ENCODE measurements at places on chromosomes 1 and 21.

GRCh38 chr1:163071405-163072255, 2.5 kb downstream of the RGS4 start:
- peak; percentile 36 for DNase-seq

GRCh38 chr1:233459968-233460367, 132.4 kb downstream of the MAP3K21 start:
- no peak for DNase-seq

DNA sequence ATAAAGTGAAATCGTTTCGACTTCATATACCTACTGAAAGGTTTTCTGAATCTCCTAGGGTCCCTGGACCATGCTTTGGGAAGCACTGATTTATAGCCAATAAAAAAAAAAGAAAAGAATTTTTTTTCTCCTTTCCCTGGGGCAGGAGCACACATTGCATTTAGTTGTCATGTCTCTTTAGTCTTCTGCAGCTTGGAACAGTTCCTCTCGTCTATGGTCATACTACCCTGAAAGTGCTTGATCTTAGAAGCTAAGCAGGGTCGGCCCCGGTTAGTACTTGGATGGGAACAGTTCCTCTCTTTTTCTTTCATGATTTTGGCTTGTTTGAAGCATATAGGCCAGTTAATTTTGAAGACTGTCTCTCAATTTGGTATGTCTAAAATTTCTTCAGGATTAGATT, 3.7 kb upstream of the SERPINC1 start:
- DNase-seq: no peak

- DNase-seq: no peak
Measured at GRCh38 chr1:159181328-159182024, 10.1 kb downstream of the CADM3 start.

GRCh38 chr1:227298512-227299240, 19.6 kb downstream of the CDC42BPA start:
- DNase-seq: no peak

DNA sequence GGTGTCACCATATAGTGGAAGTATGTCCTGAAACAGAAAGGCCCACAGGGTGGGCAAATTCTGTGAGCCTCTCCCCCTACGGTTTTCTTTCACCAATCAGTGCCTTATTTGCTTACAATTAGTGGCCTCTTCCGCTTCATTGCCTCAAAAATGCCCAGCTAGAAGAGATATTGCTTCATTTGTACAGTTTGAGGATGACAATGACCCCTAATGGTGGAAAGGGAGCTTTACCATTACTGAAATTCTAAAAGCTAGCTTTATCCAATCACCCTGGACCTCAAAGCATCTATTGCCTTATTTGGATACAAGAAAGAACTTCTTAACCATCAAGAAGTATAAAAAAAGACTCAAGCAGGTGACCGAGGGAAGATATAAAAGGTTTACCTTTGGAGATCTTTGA, 49.6 kb downstream of the LRRC71 start:
- DNase-seq: no peak

- DNase-seq: no peak
Measured at GRCh38 chr1:221166559-221167318, 287.5 kb downstream of the HLX start.

DNA sequence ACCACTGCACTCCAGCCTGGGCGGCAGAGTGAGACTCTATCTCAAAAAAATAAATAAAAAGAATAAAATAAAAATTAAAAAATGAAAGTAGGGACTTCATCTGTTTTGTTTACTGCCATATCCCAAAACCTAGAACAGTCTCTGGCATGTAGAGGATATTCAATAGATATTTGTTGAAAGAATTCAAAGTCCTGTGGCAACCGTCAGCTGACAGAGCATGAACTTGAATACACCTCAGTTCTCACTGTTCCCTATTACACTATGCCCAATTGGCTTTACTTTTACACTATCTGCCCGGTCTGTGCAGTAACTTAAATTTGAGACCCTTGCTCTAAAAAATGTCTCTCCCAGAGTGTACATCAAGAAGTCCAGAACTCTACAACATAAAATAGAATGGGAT, 46.2 kb downstream of the PRDX6 start:
- DNase-seq: no peak

DNA sequence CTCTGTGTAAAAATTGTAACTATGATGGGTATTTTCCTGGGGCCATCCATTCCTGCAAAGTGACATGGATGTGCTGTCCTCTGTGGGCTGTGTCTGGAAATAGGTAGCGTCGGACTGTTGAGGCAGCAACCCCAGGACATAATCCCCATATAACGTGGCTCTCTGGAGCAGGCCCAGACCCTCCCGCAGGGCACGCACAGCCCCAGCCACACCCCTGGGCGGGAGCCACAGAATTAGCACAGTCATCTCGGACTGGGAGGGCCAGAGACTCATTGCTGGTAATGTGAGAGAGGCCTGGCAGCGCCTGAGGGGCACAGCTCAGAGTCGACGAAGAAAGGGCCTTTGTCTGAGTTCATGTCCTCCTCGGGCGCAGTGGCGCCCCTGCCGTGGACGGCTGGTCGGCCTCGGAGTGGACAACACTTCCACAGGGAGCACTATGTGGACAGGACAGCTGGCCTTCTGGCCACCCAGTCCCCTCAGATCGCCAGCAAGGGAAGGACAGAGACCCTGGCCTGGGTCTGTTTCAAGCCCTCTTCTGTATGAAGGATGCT, 20.1 kb downstream of the SIM2 start:
- DNase-seq: no peak

GRCh38 chr21:46477765-46478164, 19.1 kb downstream of the DIP2A start:
- DNase-seq: no peak

- peak; percentile 37 for DNase-seq
Measured at GRCh38 chr1:156805766-156806511, 10.7 kb downstream of the SH2D2A start.

GRCh38 chr1:8662380-8663072, 154.9 kb downstream of the RERE start:
- no peak for DNase-seq

GRCh38 chr1:1032424-1032823, 12.5 kb downstream of the AGRN start:
- DNase-seq: no peak

DNA sequence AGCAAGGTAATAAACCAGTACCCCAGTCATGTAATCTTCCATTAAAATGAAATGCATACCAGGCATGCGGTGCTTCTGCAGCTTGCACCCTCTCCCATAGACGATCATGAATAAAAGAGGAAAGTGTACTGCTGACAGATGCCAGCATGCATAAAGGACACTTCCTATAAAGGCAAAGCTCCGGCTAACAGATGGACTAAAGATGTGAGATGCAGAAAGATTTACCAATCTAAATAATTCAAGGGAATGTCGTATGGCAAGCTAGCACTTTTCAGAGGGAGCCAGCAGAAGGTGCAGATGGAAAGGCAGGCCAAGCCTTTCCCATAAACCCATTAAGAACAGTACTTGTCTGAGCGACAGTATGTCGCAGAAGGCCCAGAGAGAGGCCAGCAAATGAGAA, 542.0 kb downstream of the NUF2 start:
- no peak for DNase-seq

DNA sequence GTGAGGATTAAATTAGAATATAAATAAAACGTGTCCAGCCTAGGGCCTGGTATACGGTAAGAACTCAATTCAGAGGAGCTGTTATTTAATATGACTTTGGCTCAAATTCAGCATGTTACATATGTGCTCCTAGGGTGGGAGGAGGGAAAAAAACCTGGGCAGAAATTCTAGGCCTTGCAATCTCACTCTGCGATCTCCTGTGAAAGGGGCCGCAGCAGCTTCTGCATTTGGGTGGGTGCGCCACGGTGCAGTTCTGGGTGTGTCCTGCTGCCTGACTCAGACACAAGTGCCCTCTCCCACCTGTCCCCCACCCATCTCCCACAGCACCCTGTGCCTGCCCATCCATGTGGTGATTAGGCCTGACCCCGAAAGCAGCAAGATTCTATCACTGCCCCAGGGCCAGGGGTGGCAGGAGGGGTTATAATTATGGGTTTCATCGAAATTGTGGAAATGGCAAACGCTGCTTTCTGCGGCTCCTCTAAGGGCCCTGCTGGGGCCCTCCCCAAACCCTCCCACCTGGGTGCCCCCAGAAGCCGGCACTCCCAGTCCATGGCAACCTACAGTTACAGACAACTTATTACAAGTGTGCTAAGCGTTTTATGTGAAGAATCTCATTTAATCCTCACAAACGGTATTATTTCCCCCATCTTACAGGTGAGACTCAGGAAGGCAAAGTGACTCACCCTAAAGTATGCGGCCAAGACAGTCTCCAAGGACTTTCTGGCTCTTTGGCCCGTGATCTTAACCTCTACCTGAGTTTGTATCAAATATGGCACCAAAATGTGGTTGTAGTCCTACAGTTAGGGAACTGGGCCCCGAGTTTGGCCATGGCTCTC, 25.5 kb upstream of the GRHL3 start:
- no peak for DNase-seq

DNA sequence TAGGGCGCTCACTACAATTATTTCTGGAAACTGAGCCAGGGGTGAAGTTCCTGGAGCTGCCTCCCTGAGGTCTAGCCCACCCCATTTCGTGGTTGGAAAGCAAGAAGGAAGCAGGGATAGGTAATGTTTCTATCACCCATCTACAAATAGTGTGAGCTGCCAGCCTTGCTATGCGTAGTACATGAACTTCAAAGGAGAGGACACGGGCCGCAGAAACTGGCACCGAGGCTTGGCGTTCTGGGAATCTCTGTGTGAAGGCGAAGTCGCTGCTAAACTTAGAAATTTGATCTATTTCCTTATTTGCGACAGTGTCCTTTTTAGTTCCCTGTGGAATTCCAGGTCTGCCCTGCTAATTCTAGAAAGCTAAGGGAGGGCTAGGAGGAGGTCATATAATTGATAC, 49.6 kb upstream of the NTPCR start:
- DNase-seq: no peak

GRCh38 chr1:59032228-59032627, 248.4 kb upstream of the JUN start:
- DNase-seq: no peak

DNA sequence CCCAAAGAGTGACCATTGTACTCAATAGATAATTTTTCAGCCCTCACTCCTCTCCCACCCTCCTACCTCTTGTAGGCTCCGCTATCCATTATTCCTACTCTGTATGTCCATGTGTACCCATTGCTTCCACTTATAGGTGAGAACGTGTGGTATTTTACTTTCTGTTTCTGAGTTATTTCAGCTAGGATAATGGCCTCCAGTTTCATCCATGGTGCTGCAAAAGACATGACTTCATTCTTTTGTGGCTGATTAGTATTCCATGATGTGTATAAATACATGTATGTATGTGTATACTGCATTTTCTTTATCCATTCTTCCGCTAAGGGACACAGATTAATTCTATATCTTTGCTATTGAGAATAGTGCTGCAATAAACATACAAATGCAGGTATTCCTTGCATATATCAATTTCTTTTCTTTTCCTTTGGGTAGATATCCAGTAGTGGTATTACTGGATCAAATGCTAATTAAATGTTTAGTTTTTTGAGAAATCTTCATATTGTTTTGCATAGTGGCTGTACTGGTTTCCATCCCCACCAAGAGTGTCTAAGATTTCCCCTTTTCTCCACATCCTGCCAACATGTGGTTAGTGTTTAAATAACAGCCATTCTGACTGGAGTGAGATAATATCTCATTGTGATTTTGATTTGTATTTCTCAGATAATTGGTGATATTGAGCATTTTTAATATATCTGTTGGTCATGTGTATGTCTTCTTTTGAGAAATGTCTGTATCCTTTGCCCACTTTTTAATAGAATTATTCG, 4.9 kb downstream of the LY9 start:
- no peak for DNase-seq

- DNase-seq: no peak
Measured at GRCh38 chr21:38380481-38381137, 117.7 kb downstream of the ERG start.

GRCh38 chr21:15751546-15751945, 21.8 kb downstream of the USP25 start:
- no peak for DNase-seq

GRCh38 chr1:61102041-61102440, 19.7 kb downstream of the NFIA start:
- DNase-seq: no peak

- no peak for DNase-seq
Measured at GRCh38 chr1:201015551-201016091, 7.9 kb downstream of the KIF21B start.

DNA sequence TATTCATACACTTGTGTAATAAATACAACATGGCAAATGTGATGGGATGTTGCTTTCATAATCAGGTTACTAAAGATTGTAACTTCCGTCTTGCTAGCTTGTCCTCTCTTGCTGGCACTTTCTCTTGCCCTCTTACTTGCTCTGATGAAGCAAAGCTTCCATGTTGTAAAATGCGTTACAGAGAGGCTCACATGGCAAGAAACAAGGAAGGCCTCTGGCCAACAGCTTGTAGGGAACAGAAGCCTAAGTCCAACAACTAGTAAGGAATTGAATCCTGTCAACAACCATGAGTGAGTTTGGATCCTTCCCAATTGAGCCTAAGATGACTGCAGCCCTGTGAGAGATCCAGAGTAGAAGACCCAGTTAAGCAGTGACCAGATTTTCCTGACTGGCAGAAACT, 15.4 kb downstream of the TMED5 start:
- DNase-seq: no peak

- DNase-seq: no peak
Measured at GRCh38 chr1:31797216-31797615, 18.6 kb downstream of the SPOCD1 start.

GRCh38 chr1:84257617-84258016, 43.9 kb upstream of the SAMD13 start:
- no peak for DNase-seq

- no peak for DNase-seq
Measured at GRCh38 chr1:10980841-10981727, 31.4 kb upstream of the TARDBP start.

DNA sequence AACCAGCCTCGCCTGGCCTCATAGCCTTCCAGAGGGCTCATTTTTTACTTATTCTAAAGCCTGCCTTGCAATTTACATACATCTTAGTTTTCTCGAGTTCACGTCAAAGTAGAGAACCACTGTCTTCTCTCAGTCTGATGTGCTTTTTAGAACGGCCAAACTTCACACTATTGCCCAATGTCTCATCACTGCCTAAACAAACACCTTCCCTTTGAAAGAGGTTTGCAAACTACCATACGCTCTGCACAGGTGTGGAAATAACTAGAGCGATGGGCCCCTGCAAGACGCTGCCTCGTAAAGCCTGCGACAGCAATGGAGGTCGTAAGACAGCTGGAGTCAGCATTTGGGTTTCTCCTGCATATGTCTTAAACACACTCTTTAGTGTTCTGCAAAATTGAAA, 22.6 kb downstream of the PRDM15 start:
- no peak for DNase-seq

DNA sequence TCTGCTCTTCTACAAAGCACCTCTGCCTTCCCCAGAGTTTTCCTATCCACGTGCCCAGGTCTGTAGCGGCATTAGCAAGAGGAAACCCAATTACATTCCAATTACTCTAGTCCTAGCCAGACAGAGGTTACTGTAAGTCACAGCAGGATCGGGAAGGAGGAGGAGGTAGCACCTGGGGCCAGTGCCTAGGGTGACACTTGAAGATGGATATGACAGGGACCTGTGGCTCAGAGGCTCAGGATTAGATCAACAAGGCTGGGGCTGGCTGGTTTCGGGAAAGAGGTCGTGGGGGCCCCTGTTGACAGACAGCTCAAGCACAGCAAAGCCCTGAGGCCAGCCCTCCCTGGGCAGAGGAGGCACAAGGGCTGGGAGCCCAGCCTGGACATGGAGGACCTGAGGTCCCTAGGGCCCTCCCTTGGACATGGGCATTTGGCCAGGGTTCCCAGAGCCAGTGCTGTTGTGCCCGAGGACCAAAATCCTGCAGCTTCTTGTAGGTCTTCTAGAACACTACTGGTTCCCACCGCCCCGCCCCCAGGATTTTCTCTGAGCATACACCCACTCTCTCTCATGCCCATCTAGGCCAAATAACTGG, 3.0 kb upstream of the HCRTR1 start:
- no peak for DNase-seq
